ENCODE measurements at places on chromosomes 4 and X.

GRCh38 chr4:92303621-92304027, at the start of gene GRID2:
TSS of gene GRID2 (plus strand) at chr4:92303966.
- no peak for DNase-seq

- no peak for DNase-seq
Observed at GRCh38 chr4:80069837-80070731, 2.9 kb downstream of the ANTXR2 start.

DNA sequence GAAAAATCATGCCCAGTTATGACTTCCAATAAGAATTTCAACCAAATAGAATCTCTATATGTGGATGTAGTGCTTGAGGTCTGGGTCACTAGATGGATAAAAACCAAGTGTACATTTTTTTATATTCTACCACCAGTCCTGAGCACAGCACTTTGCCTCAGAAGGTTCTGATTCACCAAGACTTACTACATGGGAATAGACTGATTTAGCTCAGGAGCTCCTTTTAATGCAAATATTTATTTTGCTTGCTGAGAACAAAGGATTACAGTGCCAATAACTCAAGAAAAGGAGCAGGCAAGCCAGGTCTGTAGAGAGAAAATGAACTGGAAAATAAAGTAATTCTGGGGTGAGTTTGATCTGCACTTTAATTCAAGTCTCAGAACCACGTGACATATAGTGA, 6.4 kb upstream of the XK start:
- no peak for DNase-seq

DNA sequence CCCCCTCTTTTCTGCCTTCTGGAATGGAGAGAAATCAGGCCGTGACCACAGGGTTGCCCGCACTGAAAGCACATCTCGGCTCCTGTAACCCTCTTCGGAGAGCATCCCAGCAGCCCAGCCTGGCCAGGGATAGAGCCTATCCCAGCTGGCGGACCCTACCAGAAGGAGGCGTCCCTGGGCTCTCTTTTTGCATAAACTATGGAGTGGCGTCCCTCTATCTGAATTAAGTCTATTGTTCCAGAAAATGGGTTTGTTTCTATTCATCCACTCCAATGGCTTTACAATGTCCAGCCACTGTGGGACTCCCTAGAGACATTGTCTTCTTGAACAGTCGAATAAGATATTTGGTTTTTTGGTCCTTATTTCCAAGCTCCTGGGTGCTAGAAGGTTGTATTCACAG, 689 bp upstream of the NHSL2 start:
- no peak for DNase-seq

DNA sequence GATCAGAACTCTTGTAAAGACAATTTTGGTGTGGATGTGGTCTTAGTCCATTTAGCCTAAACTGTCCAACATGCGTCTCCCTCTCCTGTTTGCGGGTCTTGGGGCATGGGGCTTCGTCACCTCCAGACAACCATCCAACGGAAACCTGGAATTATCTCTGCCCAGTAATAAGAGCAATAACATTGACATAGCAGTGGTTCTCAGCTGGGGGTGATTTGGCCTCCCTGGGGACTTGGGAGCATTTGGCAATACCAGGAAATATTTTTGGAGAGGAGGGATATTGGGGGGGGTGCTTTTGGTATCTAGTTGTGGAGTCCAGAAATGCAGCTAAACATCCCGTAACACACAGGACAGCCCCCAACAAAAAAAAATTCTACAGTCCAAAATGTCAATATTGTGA, 47.2 kb downstream of the SEL1L3 start:
- no peak for DNase-seq

DNA sequence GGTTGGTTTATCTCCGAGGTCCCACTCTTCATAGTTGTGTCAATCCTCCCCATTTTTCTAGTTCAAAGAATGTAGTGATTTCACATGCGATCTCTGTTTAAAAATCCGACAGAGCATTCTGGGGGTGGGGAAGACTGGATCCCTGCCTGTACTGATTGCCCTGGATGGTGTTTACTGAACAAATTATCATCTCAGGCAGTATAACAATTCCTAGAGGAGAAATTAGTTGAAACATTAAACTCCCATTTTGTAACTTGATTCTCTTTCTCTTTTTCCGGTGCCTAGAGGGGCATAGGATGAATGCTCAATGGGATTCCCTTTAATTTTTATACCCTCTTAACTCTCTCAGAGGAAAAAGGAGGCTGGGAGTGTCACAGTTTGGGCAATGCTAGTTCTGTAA, 10.0 kb upstream of the CWH43 start:
- no peak for DNase-seq

GRCh38 chr4:185991770-185992169, 77.2 kb upstream of the TLR3 start:
- no peak for DNase-seq

All from thoracic aorta (tissue), 2 donors.